ENCODE measurements at places on chromosomes 11 and 22.

GRCh38 chr22:49415151-49415951 lies 412.3 kb downstream of the BRD1 start:
- DNase-seq, result no peak

DNA sequence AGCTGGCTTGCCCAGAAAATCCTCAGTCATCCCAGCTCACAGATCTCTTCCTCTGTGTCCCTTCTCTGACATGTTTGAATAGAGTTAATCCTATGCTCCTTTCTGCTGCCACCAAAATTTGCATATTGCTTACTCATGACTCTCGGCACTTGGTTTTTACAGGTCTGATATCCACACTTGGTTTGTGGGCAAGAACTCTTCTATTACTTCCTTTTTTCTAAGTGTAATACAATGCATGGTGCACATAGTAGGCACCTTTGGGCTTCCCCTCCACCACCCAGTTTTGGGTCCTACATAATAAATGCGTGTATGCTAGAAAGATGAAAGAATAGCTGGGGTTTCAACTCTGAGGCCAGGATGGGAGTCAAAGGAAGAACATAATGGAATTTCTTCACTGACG lies 69.7 kb upstream of the GRK3 start:
- DNase-seq, result no peak

GRCh38 chr11:12543596-12544415 lies 130.4 kb upstream of the TEAD1 start:
- no peak for DNase-seq

- no peak for DNase-seq
Observed at GRCh38 chr11:121439759-121440158, 12.4 kb upstream of the SORL1 start.

- no peak for DNase-seq
Observed at GRCh38 chr11:96159968-96160367, 183.0 kb downstream of the MAML2 start.

DNA sequence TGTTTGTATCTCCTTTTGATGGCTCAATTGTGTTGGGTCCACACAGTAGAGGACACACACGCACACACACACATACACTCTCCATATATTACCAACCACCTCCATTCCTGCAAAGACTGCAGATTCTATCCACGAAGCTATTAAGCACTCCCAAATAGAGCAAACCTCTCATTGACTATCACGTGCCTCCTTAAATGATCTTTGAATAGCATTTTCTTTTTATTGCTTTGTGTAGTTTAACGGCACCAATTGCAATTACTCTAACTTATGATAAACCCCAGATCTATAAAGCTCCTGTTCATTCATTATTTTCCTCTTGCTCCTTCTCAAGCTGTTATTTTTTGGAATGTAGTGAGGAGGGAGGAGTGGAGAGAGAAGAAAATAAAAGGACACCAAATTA lies 204.7 kb downstream of the ST3GAL4 start:
- DNase-seq, result no peak

DNA sequence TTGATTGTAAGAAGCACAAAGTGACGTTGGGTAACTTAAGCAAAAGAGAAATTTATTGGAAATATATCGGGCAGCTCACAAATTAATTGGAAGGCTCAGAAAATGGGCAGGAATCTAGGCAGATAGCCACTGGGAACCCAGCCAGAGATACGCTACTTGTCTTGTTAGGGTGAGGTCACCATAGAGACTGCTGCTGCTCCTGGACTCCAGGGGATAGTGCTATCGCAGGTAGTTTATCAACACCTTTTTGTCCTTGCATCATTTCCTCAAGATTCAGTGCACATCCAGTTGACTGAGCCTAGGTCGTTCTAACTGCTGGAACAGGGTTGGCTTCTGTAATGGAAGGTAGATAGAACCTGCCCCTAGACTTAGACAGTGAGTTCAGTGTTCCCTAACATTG lies 19.6 kb downstream of the AMOTL1 start:
- DNase-seq, result no peak

DNA sequence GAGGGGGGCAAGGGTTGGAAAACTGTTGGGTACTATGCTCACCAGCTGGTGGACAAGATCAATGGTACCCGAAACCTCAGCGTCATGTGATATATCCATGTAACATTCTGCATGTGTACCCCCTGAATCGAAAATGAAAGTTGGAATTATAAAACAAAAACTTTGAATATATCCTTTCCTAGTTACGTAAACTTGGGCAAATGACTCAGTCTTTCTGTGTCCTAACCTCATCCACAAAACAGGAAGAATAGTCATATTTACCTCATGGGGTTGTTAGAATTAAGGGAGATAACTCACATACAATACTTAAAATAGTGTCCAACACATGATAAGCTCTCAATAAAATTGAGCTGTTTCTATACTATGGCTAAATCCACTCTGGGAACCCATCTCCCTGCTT lies 620.1 kb upstream of the KIRREL3 start:
- DNase-seq, result no peak

DNA sequence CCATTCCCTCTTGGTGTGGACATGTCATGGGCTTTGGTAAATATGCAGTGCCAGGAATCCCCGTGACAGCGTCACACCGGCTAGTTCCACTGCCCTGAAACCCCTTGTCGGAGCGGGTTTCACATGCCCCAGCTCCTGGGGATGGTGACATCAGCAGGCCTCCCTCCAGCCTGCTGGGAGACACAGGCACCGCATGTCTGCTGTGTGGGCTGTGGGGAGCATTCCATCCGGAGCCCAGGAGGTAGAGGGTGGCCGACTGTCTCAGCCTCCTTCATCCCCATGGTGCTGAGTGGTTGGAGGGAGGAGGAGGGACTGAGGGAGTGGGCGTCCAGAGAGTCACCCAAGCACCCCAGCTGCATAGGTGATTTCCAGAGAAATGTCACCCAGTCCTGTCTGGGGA lies 1161.1 kb downstream of the BRD1 start:
- no peak for DNase-seq

DNA sequence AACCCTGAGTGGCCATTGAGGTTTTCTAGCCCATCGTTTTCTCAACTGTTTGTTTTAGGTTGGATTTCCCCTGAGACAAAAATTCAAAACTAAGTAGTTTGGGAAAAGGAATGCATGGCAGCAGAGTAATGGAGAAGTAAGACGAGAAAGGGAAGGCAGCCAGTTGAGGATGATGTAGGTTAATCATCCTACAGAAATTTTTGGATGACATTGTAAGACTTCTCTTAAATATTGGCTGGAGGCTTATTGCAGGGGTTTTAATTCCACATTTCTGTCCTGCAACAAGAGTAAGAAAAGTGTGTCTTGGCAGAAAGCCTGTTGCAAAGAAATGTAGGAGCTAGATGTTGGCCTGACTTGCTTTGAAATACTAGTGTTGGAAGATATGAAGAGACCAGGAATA lies 308.8 kb downstream of the LUZP2 start:
- no peak for DNase-seq

DNA sequence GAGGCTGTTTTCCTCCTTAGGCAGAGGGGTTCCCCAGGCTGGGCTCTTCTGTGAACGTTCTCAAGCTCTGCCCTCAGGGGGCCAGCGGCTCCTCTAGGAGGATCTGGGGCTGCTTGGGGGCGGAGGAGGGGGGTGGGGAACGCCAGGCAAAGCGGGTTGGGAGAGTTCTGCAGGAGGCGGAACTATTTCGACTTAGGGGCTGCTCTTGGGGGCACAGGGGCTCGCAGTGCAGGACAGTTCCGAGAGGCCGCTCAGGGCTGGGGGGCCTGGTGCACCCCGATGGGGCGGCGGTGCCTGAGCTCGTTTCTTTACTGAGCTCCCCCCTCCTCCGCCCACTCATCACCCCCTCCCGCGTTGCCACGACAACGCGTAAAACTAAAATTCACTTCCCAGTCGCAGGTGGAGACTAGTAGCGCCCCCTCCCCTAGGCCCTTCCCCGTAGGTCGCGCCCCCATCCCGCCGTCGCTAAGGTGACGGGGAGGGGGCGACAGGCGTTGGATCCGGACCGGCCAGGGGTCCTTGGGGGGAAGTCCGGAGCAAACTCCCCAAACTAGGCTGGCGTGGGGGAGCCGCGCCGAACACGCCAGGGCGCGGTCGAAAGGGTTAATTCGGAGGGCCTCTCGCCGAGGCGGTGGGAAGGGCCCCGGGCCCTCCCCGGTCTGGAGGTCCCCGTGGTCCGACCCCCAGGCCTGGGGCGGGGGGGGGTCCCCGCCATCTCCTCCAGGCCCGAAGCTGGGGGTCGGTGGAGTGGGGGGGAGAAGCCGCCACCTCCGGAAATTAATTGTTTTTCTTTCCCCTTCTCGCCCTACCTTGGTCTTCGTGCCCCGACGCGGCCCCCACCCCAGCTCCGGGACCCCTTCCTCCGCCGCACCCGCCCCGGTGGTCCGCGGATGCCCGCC lies 857 bp downstream of the SHANK3 start:
- DNase-seq, result peak; percentile 27

GRCh38 chr22:28346308-28346707 lies 333.3 kb downstream of the TTC28 start:
- no peak for DNase-seq

DNA sequence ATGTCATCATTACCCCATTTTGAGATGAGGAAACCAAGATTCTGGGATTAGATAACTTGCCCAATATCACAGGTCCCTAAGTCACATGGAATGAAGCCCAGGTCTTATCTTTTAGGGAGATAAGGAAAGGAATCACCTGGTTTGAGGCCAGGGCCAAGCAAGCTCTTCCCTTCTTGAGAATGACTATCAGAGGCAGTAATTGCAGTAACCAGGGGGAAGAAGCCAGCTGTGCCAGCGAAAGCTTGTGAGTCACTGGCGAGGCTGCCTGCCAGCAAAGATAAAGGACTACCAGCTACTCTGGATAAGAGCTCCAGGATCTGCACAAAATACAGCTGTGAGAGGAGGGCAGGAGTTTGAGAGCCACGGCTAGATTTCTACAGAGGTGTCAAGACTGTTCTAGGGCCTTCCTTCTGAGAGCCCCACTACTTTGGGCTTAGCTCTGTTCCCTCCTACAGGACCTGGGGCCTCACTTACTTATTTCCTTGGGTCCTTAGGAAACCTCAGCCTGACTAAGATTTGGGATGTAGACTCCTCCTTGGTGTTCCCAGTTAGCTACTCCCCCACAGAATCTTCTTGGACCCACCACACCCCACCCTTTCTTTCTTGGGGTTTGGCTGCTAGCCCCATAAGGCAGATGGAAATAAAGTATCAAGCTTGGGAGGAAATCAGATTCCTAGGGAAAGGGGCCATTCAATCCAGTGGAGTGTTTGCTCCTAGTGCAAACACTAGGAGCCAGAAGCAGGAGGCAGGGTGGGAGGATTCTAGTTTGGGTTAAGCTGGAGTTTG lies 9.7 kb upstream of the CCKBR start:
- no peak for DNase-seq

- DNase-seq, result no peak
Observed at GRCh38 chr22:40216041-40216756, 38.5 kb downstream of the TNRC6B start.

- DNase-seq, result no peak
Observed at GRCh38 chr11:116471608-116472256, 301.1 kb downstream of the BUD13 start.

Measured in stimulated activated CD4-positive, alpha-beta T cell treated with anti-CD3 and anti-CD28 coated beads, TNF-alpha, amount 100 ng/mL, for 4 hours (primary cell).